ENCODE measurements at places on chromosomes 7 and 10.

DNA sequence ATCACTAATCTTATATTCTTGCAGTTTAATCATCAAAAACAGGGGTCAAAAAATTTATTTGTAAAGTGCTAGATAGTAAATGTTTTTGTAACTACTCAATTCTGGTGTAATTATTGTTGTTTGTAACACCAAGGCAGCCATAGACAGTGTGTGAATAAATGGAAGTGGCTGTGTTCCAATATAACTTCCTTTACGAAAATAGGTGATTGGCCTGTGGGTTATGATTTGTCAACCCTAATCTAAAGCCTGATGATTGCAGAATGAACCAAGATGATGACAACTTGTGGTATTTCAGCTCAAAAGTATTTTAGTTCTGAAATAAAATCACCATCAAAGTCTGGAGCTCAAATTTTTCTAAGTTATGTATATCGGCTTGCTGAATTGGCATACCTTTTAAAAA lies 34.4 kb upstream of the ETV1 start:
- DNase-seq: no peak

DNA sequence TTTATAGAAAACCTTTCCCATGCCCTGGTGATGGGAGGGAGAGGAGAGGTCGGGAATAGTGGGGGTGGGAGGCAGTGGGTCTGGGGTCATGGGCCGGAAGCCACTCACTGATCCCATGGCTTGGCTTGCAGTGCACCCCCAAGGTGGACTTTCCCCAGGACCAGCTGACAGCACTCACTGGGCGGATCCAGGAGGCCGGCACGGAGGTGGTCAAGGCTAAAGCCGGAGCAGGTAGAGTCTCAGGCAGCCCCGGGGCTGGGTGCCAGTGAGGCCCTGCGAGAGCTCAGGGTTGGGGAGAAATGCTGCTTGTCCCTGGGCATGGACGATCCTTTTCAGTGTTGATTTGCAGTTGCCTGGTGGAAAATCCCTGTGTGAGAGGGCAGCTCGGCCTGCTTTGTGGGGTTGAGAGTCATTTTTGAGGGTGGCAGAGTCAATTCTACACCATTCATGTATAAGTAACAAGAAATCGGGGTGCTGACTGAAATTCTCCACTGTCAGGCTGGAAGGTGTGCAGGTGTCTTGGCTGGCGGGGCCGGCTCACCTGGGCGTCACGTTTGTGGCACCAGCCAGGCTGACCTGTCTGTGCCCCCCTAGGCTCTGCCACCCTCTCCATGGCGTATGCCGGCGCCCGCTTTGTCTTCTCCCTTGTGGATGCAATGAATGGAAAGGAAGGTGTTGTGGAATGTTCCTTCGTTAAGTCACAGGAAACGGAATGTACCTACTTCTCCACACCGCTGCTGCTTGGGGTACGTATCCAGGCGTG lies 16.5 kb downstream of the MDH2 start:
- DNase-seq: no peak

- DNase-seq: no peak
These were observed 4.4 kb upstream of the EGR2 start for GRCh38 chr10:62820586-62820985.

DNA sequence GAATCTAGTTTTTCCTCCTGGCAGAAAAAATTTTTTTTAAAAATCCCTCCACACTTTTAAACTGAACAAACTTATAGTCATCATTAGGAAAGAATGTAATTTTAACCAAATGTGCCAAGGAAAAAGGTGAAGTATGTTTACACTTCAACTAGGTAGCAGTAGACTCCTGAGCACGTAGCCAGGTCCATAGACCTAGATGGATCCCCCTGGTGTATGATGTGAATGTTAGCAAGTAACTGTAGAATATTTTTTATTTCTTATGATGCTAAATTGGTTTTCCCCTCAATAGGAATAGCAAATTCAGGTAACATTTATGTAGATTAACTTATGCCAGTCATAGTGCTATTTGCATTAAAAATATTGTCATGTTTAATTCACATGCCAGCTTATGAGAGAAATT lies 19.6 kb downstream of the CABCOCO1 start:
- no peak for DNase-seq

DNA sequence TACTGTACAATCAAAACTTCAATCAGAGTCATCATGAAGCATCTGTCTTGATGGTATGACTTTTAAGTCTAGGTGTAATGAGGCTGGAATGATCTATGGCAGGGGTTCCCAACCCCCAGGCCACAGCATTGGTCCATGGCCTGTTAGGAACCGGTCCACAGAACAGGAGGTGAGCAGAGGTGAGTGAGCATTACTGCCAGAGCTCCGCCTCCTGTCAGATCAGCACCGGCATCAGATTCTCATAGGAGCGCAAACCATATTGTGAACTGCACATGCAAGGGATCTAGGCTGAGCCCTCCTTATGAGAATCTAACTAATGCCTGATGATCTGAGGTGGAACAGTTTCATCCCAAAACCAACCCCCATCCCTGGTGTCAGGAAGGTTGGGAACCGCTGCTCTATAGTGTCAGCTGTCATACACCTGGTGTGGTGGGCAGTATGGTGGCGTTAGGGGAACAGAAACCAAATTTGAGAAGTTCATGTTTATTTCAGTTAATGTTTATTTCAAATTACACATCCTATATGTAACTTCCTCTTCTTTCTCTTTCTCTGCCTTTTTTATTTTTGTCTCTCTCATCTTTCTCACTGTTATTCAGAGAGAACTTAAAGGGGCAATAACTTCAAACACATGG lies 432.6 kb downstream of the TNS3 start:
- no peak for DNase-seq

DNA sequence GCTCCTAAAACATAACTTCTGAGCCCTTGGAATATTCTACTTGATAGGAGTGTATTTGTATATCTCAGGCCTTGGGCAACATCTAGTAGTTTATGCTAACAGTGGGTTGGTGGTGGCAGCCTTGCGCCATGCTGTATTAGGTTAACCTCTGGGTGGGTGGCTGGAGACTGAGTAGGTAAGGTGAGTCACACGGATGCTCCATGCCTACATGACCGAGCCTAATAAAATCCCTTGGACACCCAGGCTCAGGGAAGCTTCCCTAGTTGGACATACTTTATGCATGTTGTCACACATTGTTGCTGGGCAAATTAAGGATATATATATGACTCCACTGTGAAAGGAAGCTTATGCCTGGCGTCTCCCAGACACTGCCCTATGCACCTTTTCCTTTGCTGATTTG lies 6.0 kb upstream of the DAGLB start:
- DNase-seq: no peak

DNA sequence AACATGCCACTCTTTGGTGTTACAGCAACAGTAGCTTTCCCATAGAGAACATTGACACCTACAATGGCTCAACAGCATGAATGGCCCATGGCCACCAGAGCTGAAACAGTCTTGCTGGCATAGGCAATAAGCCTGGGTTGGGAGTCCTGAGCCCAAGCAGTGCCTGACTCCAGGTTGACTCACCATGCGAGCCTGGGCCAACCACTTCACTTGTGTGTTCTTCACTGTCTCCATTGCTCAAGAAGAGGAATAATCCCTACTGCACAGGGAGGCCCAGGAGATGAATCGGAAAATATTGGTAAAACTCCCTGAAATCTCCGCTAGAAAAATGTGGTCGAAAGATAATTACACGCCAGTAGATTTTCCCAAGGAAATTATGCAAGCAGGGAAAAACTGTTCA lies 89.2 kb upstream of the INHBA start:
- DNase-seq: no peak

Measured in NCI-H187 treated with DMSO at 0.1 percent for 48 hours (cell line).